CD4-positive, alpha-beta memory T cell (primary cell): ENCODE measurements at places on chromosomes 2 and 18.
A peak's percentile ranks its signal among the peaks of the same experiment; 100 is the strongest.

- H3K27me3 ChIP-seq = no peaks in the 10 kb centered on the region
- no peak for DNase-seq
- no peaks in the 10 kb centered on the region for H3K4me1 ChIP-seq
- no peak overlapping the region for H3K27ac ChIP-seq
- no peaks in the 10 kb centered on the region for H3K36me3 ChIP-seq
- no peak overlapping the region for H3K4me3 ChIP-seq
Observed at GRCh38 chr2:215071676-215072075, 66.8 kb downstream of the ABCA12 start.

DNA sequence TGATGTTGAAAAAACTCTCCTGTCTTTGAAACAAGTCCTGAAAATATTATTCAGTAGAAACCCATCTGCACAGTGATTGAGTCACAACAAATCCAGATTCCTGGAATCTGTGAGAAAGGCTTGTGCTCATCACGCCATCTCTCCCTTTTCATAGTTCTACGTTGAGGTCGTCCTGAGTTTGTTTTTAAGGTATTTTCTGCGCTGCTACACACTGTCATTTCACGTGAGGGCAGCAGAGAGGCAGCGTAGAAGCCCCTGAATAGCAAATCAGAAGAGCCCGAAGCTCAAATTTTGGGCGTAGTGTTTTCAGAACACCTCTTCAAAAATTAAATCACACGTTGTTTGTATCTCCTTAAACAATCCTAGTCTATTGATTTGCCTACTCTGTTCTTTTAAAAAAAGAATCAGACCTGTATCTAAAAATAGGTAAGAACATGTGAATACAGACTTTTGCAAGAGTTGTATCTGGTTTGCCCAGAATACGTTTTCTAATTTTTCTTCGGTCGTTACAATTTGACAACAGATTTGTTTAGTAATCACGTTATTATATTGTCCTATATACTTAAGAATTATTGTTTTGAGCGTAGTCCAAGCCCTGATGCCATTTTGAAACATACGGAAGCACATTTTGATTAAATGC lies 61.6 kb upstream of the SLC38A11 start:
- no peak overlapping the region for H3K4me3 ChIP-seq
- no peaks in the 10 kb centered on the region for H3K36me3 ChIP-seq
- no peaks in the 10 kb centered on the region for H3K4me1 ChIP-seq
- no peak for DNase-seq
- H3K27ac ChIP-seq = no peak overlapping the region
- no peaks in the 10 kb centered on the region for H3K27me3 ChIP-seq

GRCh38 chr2:8608411-8608954 lies 73.4 kb upstream of the ID2 start:
- H3K4me1 ChIP-seq = peaks cover 4% of the 10 kb centered on the region
- H3K36me3 ChIP-seq = no peaks in the 10 kb centered on the region
- H3K27ac ChIP-seq = no peak overlapping the region
- H3K4me3 ChIP-seq = no peak overlapping the region
- H3K27me3 ChIP-seq = no peaks in the 10 kb centered on the region

GRCh38 chr2:239666053-239666854 lies 265.4 kb upstream of the HDAC4 start:
- no peaks in the 10 kb centered on the region for H3K4me1 ChIP-seq
- DNase-seq = no peak
- no peak overlapping the region for H3K27ac ChIP-seq

- H3K36me3 ChIP-seq = no peaks in the 10 kb centered on the region
- no peaks in the 10 kb centered on the region for H3K4me1 ChIP-seq
- no peak overlapping the region for H3K4me3 ChIP-seq
- DNase-seq = no peak
- H3K27me3 ChIP-seq = no peaks in the 10 kb centered on the region
- H3K27ac ChIP-seq = no peak overlapping the region
Observed at GRCh38 chr2:21599417-21599816, 475.6 kb downstream of the TDRD15 start.

DNA sequence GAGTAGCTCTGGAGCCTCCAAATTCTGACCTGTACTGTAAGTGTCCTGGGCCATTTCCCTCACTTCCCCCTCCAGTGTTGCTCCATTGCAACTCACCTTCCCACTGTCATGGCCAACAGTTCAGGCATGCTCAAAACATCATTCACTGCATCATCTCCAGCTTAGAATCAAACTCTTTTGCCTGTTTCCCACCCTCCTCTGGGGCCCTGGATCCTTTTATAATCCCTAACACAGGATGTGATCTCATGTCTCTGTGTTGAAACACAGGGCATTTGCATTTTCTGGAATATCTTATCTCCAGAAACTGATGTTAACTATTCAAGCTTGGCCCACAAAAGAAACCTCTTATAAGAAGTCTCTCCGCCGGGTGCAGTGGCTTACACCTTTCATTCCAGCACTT lies 3.0 kb downstream of the DPP4 start:
- no peaks in the 10 kb centered on the region for H3K36me3 ChIP-seq
- no peak overlapping the region for H3K4me3 ChIP-seq
- H3K4me1 ChIP-seq = peaks cover 51% of the 10 kb centered on the region
- H3K27ac ChIP-seq = no peak overlapping the region

DNA sequence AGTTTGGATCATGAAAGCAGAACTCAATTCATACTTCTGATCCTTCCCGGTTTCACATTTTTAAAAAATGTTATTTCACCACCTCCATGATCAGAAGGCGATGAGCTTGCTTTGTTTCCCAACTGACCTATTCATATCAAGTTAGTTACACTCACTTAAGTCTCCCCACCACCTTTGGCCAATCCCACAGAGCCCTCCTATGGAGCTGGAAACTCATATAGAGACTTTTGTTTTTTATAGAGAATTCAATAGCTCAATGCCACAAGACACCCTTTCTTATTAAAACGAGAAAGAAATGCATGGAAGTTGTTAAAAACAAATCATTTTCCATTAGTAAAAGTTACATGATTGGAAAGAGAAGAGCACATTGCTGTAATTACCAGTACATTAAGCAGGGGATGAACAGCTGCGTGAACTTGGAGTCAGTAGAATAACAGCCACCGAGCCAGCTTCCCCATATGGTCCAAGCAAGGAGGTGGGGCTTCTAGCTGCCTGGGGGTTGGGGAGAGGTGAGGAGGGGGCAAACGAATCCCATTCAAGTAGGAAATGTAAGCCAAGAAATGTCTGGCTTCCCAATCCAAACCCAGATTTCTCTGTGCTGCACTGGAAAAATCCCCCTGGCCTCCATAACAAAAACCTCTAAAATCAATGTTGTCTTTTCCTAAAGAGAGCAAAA lies 614.5 kb downstream of the IRS1 start:
- H3K27me3 ChIP-seq = peaks cover 2% of the 10 kb centered on the region
- H3K27ac ChIP-seq = no peak overlapping the region
- H3K4me1 ChIP-seq = no peaks in the 10 kb centered on the region
- DNase-seq = no peak

- no peaks in the 10 kb centered on the region for H3K27me3 ChIP-seq
- no peak for DNase-seq
- no peaks in the 10 kb centered on the region for H3K36me3 ChIP-seq
- H3K4me3 ChIP-seq = no peak overlapping the region
Observed at GRCh38 chr2:223641082-223641481, 38.9 kb upstream of the SCG2 start.

DNA sequence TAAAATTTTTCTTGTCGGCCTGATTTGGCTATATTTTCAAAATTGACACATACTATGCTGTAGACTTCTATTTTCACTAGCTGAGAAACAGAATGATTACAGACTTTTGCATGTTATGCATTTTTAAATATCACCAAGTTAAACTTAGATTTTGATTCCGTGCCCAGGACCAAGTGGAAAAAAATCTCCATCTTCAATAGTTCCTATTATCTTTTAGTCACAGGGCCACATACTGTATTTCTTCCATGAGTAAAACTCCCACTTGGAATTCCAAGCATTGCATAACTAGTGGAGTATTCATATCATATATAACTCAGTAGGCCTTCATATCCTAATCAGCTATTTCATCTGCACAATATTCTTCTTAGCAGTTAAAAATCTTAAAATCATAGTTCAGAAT lies 470.9 kb downstream of the ARHGAP15 start:
- no peaks in the 10 kb centered on the region for H3K27me3 ChIP-seq
- no peak for DNase-seq
- no peak overlapping the region for H3K4me3 ChIP-seq
- H3K36me3 ChIP-seq = peaks cover 17% of the 10 kb centered on the region

GRCh38 chr2:23707096-23707495 lies 219.8 kb downstream of the ATAD2B start:
- DNase-seq = no peak
- H3K27ac ChIP-seq = no peak overlapping the region
- H3K4me3 ChIP-seq = no peak overlapping the region
- H3K36me3 ChIP-seq = peaks cover 4% of the 10 kb centered on the region
- no peaks in the 10 kb centered on the region for H3K4me1 ChIP-seq

GRCh38 chr2:99066075-99066958 lies 75.2 kb upstream of the C2orf15 start:
- H3K27ac ChIP-seq = peak overlapping the region; percentile 7
- peaks cover 18% of the 10 kb centered on the region for H3K4me1 ChIP-seq
- DNase-seq = peak; percentile 26
- no peaks in the 10 kb centered on the region for H3K27me3 ChIP-seq
- H3K4me3 ChIP-seq = no peak overlapping the region
- H3K36me3 ChIP-seq = no peaks in the 10 kb centered on the region

- no peaks in the 10 kb centered on the region for H3K36me3 ChIP-seq
- no peak overlapping the region for H3K4me3 ChIP-seq
- no peak overlapping the region for H3K27ac ChIP-seq
- H3K4me1 ChIP-seq = no peaks in the 10 kb centered on the region
- H3K27me3 ChIP-seq = no peaks in the 10 kb centered on the region
Observed at GRCh38 chr2:31282634-31283033, 48.7 kb downstream of the EHD3 start.

DNA sequence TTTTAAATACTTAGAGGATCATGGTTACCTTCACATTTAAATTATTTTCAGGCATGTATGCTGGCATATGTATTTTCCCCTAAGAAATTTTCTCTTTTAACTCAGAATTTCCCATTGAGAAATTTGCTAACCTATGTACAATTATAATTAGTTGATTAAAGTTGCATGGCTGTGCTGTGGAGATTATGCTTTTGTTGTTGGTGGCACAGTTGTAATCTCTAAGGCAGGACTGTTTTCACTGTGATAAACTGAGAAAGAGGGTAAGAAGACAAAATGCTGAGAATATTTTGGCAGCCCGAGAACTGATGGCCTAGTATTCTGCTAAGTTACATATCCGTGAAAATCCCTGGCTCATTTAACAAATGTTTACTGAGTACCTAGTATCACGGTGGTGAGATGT lies 1.4 kb downstream of the VRK2 start:
- no peak overlapping the region for H3K4me3 ChIP-seq
- DNase-seq = no peak
- no peaks in the 10 kb centered on the region for H3K36me3 ChIP-seq
- H3K27me3 ChIP-seq = no peaks in the 10 kb centered on the region
- H3K27ac ChIP-seq = no peak overlapping the region
- peaks cover 42% of the 10 kb centered on the region for H3K4me1 ChIP-seq

GRCh38 chr2:86297382-86298147 lies 39.9 kb downstream of the REEP1 start:
- H3K27ac ChIP-seq = no peak overlapping the region
- H3K4me3 ChIP-seq = no peak overlapping the region
- no peaks in the 10 kb centered on the region for H3K4me1 ChIP-seq
- peaks cover 3% of the 10 kb centered on the region for H3K27me3 ChIP-seq
- no peak for DNase-seq

- no peak overlapping the region for H3K27ac ChIP-seq
- no peaks in the 10 kb centered on the region for H3K36me3 ChIP-seq
- H3K4me3 ChIP-seq = no peak overlapping the region
- H3K27me3 ChIP-seq = no peaks in the 10 kb centered on the region
- no peaks in the 10 kb centered on the region for H3K4me1 ChIP-seq
Observed at GRCh38 chr18:69737851-69738250, 209.8 kb downstream of the CD226 start.

- no peak overlapping the region for H3K27ac ChIP-seq
- no peak for DNase-seq
- H3K4me1 ChIP-seq = no peaks in the 10 kb centered on the region
- no peaks in the 10 kb centered on the region for H3K36me3 ChIP-seq
- no peaks in the 10 kb centered on the region for H3K27me3 ChIP-seq
Observed at GRCh38 chr18:59610546-59611140, 86.6 kb downstream of the CCBE1 start.

- no peak overlapping the region for H3K27ac ChIP-seq
- H3K36me3 ChIP-seq = no peaks in the 10 kb centered on the region
- no peaks in the 10 kb centered on the region for H3K27me3 ChIP-seq
- DNase-seq = no peak
- no peak overlapping the region for H3K4me3 ChIP-seq
Observed at GRCh38 chr2:180238729-180239128, 231.6 kb upstream of the CWC22 start.

DNA sequence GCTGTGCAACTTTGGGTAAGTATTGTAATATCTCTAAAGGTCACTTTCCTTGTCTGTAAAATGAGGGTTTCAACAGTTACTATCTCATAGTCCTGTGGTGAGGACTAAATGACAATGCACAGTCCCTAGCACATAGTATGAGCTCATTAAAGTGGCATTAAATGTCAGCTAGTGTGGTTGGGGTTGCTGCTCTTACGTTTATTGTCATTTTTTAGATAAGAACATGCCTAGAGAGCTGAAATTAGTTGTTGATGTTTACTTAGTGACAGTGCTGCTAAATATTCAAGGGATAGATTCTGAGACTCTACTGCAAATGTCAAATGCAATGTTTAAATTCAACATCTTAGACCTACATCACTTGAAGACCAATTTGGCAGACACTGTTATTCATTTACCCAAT lies 356.1 kb upstream of the ETAA1 start:
- no peak for DNase-seq
- no peaks in the 10 kb centered on the region for H3K36me3 ChIP-seq
- no peak overlapping the region for H3K4me3 ChIP-seq
- H3K27me3 ChIP-seq = no peaks in the 10 kb centered on the region
- H3K4me1 ChIP-seq = no peaks in the 10 kb centered on the region

DNA sequence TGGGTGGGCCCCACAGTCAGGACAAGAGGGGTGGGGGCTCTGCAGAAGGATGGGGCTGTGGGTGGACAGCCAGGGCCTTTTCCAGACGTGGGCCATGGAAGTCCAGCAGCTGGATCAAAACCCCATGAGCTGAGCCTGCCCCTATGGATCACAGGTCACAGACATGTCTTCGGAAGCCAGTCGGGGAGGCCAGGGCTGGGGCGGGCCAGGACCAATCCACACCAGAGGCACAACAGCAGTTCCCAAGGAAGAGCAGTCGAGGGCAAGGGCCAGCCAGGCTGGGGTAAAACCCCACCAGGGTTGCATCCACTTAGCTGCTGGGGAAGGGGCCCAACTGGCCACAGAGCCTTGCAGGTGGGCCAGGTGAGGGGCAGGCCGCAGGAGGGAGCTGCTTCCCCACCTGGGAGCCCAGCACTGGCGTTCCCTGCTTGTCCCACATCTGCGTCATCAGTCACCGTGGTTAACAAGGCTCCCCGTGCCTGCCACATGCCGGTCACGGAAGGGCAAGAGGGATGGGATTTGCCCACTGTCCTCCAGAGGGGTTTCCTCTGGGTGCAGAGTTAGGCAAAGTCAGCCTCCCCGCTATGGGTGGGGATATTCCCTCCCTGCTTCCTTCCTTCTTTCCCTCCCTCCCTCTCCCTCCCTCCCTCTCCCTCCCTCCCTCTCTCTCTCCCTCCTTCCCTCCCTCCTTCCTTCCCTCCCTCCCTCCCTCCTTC lies 46.4 kb upstream of the ODC1 start:
- H3K4me1 ChIP-seq = peaks cover 29% of the 10 kb centered on the region
- peak overlapping the region; percentile 49 for H3K27ac ChIP-seq
- H3K36me3 ChIP-seq = no peaks in the 10 kb centered on the region
- H3K27me3 ChIP-seq = no peaks in the 10 kb centered on the region
